ENCODE measurements at places on chromosomes 13 and 19.

DNA sequence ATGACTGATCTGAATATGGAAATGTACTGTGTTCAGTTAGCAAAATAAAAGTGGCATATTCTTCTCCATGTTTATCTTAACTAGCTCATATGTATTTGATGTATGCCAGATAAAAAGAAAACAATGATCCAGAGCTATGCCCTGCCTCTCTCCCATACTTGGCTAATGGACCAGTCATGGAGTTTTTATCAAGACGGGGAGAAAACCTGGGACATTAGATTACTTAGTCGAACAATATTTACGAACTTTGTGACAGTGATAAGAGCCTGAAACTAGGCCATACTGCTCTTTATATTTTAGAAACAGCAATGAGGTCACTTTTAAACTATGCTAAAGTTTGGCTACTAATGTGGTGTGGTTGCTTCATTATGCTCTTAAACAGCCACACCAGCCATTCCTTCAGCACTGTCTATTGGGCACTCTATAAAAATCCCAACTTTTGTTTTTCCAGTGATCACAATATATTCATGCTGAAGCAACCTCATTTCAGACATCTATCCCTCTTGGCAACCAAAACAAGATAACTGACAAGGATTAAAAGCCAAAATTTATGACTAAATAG is 265.0 kb downstream of the FGF14 start:
- ATAC-seq = no peak

DNA sequence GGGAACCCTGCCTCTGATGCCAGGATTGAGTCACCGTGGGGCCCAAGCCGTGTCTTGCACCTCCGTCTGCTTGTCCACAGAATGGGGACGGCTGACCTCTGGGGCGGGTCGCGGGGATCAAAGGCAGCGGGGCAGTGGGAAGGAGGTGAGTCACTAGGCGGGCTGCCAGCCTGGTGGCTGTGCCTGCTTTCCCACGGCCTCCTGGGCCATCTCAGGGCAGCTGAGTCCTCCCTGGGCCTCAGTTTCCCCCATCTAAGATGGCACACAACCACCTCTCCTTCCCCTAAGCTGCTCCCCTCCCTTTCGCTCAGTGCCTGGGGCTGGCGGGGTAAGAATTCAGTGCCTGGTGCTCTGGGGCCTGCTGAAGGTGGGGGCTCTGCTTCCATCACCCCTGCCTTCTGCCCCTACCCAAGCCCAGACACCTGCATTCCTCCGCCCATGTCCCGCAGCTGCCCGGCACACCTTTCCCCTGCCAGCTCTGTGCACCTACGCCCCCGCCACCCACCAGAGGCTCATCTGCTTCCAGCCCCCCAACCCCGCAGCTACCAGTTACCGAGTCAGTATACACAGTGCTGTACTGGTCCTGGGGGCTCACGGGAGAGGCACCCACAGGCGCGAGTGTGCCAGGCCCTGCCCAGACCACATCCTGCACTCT is 3.5 kb downstream of the MKNK2 start:
- no peak for ATAC-seq

DNA sequence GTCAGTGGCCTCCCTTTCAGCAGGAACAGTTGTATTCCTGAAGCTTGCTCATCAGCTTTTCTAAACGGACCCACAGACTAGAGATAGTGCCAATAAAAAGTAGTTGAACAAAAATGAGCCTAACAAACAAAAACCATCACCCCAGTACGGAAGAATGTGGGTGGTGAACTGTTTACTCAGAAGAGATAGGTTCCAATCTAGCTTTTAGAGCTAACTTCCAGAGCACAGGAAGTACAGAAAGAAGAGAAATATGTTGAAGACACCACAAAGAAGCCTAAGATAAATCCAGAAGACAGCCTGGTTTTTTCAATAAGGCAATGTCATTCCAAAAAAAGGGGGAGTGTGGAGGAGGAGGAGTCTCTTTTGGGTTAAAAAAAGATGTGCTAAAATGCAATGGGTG is 2.8 kb upstream of the LMO7 start:
- ATAC-seq = no peak

DNA sequence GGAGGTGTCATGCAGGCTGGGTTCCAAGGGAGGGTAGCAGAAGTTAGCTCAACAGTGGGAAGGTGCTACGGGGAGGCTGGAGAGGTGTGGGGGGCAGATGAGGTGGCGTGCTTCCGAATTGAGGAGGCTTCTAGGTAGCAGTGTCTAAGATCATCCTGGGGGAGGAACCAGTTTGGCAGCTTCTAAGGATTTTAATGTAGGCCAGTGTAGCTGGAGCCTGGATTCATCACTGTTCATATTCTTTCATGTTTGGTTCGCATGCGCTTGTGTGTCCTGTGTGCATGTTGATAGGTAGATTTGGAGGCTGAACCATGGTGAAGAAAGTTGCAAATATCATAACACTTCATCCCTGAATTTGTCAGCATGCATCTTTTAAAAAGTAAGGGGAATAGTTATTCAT is 86.7 kb downstream of the GPR12 start:
- ATAC-seq = no peak

- ATAC-seq = no peak
These were observed 49.9 kb downstream of the MBD3L2B start for GRCh38 chr19:6971366-6971765.

Measured in motor neuron (in vitro differentiated cells).